ENCODE measurements at places on chromosomes 1 and 21. TPM values are rescaled to one million over a fixed set of nuclear protein-coding genes. Genes with fewer than 3 reads are reported as not detected.

FOXJ3 gene
- 38.6 TPM for total RNA-seq

ELAPOR1 gene
- total RNA-seq, result 0.12 TPM

C8B gene
- total RNA-seq, result not detected

FMO1 gene
- 0.47 TPM for total RNA-seq

DHRS3 gene
- 78.9 TPM for total RNA-seq

CFHR1 gene
- not detected for total RNA-seq

OR2G6 gene
- not detected for total RNA-seq

PRR9 gene
- total RNA-seq, result 1.2 TPM

SPOCD1 gene
- total RNA-seq, result not detected

TRIM63 gene
- total RNA-seq, result 118 TPM

OR2L5 gene
- total RNA-seq, result not detected

EEIG2 gene
- 7.4 TPM for total RNA-seq

CHML gene
- 2.7 TPM for total RNA-seq

LRRC39 gene
- 27.6 TPM for total RNA-seq

CYP4A22 gene
- not detected for total RNA-seq

RBP7 gene
- total RNA-seq, result 33.9 TPM

DISP3 gene
- not detected for total RNA-seq

TIAM1 gene
- total RNA-seq, result 2.5 TPM

AADACL4 gene
- total RNA-seq, result not detected

MX2 gene
- total RNA-seq, result 5.9 TPM

TMEM82 gene
- total RNA-seq, result not detected

HFM1 gene
- total RNA-seq, result 2.6 TPM

NCSTN gene
- total RNA-seq, result 63.4 TPM

RGS8 gene
- not detected for total RNA-seq

TRIM46 gene
- total RNA-seq, result not detected

TCP10L gene
- total RNA-seq, result 1.1 TPM

SNX7 gene
- 17.7 TPM for total RNA-seq

VAMP4 gene
- 5.9 TPM for total RNA-seq

OVAAL gene
- total RNA-seq, result 2.0 TPM

BRWD1 gene
- total RNA-seq, result 40.6 TPM

OR2L3 gene
- total RNA-seq, result not detected

GPR89A gene
- total RNA-seq, result 15.2 TPM

CYYR1 gene
- 9.6 TPM for total RNA-seq

RPL11 gene
- 585 TPM for total RNA-seq

TMEM50A gene
- 67.2 TPM for total RNA-seq

IL10 gene
- total RNA-seq, result 0.93 TPM

BTBD8 gene
- total RNA-seq, result 4.2 TPM

All from right atrium auricular region (tissue), 2 donors.